ENCODE measurements at places on chromosomes 1 and 21.
A peak's percentile ranks its signal among the peaks of the same experiment; 100 is the strongest.

DNA sequence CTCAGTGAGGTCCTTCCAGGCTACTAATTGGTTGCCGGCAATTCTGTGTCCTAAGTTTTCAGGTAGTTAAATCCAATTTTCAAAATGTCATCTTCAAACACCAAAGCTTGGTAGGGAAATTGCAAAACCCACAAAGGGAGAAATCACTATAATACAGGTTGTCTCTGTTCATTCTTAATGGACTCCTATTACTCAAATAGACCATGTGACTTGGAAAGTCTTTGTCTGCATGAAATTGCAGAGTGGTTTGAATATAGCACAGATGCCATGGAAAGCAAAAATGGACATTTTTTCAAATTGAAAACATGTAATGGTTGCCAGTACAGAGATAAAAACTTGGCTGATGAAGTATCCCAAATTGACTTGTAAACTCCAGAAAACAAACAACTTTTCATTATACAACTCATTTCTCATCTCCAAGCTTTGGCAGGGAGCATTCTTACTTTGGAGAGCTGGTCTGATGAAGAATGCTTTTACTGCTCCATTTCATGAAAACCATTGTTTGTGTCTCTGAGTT, 169.5 kb upstream of the PKN2 start:
- no peak for DNase-seq

DNA sequence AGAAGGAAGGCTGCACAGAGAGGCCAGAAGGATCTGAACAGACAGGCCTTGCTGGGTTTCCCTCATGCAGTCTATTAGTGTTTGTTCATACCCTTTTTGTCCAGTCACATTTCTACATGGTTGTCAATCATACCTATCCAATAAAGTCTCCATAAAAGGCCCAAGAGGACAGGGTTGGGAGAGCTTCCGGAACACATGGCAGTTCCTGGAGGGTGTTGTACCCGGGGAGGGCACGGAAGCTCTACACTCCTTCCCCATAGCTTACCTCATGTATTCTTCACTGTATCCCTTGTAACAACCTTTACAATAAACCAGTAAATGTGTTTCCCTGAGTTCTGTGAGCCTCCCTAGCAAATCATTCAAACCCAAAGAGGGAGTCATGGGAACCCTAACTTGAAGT, 28.0 kb downstream of the MCOLN2 start:
- DNase-seq, result no peak

GRCh38 chr1:204335533-204335932, 24.2 kb downstream of the PLEKHA6 start:
- DNase-seq, result no peak

DNA sequence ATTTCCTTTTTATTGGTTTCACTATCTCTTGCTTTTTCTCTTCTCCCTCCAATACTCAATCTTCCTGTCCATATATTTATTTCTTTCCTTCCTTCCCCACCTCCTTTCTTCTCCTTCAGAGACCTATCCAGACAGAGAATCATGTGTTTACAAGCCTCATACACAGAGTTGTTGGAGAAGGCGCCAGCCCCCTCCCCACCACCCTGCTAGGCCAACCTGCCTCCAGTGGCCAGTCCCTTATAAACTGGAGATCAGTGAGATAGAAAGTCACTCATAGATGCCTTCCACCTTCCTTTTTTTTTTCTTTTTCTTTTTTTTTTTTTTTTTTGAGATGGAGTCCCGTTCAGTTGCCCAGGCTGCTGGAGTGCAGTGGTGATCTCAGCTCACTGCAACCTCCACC, 53.3 kb downstream of the CD247 start:
- no peak for DNase-seq

- DNase-seq, result no peak
Measured at GRCh38 chr1:22317231-22317919, 134.3 kb upstream of the ZBTB40 start.

DNA sequence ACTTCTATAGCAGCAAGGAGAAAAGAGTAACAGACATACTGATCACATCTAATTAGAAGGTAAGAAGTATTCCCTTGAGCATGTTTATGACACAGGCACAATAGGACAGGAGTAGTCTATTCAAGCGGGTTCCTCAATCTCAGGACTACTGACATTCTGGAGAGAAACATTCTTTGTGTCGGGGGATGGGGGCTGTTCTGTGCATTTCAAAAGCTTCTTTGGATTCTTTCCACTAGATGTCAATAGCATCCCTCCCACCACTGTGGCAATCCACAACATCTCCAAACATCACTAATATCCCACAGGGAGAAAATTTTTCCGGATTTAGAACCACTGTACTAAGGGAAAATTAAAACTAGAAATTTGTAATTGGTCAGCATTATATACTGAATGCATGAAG, 56.9 kb downstream of the ADAMTS5 start:
- DNase-seq, result no peak

GRCh38 chr1:27132624-27133023, 22.3 kb downstream of the SLC9A1 start:
- no peak for DNase-seq

GRCh38 chr21:38766987-38767722, 38.6 kb upstream of the ETS2 start:
- DNase-seq, result peak; percentile 31

DNA sequence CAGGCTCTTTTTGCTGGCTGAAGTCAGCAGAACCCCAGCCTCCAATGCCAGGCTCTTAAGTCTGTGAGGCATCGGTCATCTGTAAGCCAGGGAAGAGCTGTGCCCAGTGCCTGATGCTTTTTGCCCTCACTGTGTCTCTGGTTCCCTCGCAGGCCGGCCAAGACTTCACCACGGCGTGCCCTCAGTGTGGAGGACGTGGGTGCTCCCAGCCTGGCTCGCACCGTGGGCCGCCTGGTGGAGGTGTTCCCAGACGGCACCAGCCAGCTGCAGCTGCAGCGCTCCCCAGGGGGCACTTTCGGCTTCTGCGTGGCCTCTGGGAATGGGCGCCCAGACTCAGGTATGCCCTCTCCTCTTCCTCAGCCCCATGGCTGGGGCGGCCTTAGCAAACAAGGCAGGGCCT, 32.5 kb downstream of the KIAA1614 start:
- DNase-seq, result no peak

DNA sequence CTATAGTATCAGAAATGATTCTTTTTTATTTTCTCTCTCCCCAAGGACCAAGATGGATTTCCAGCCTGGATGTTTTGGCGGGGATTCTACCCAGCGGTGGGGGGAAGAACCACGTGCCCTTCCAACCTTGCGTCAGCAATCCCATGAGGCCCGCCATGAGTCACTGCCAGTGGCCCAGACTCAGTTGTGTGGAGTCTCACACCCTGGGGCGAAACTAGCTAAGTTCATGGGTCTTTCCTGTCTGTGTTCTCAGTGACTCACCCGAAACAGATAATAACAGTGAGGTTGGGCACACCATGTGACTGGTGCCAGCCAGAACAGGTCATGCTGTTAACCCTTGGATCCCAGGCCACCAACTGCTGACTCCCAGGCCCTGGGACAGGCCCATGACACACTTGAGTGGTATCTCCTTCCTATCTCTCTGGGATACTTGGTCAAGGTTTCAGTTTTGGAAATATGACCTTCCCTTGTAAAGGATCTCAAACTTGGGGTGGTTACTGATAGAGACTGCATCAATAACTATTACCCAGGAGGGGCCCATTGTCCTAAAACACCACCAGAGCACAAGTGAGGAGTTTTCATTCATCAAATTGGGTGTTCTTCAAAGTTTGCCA, 98.0 kb upstream of the DUSP10 start:
- peak; percentile 56 for DNase-seq

DNA sequence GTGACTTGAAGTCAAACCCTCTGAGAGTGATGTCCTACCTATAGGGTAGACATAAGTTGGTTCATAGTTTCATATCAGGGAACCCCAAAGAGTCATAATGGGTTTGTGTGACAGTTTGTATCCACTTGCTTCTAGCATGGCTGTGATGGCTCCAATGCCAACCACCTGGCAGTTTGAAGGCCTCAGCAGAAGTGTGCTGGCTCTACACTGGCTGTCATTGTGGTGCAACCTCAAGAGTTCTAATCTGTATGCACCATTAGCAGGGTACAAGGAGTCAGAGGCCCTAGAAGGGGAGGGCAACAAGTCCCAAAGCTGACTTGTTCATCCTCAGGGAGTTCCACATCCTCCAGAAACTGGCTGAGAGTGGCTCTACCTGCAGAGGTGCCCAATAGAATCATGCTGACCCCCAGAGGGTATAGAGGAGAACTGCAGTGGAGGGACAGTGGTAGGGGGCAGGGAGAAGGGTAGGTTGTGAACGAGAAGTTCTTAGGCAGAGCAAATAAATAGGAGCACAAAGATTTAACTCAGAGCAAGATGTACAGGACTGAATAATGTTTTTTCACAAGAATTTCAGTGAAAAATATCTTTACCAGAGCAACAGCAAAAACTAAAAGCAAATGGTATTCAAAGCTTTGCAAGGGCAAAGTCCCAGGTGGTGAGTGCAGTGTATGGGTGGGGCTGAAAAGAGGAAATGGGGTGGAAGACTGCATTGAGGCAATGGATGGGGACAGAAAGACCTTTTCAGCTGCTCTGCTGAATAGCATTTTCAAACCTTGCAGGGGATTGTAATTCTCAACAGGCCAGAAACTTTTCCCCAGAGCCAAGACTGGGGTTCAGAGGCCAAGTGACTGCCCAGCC, 3.2 kb downstream of the FCRL2 start:
- DNase-seq, result no peak

GRCh38 chr1:8590721-8591351, 226.6 kb downstream of the RERE start:
- no peak for DNase-seq

DNA sequence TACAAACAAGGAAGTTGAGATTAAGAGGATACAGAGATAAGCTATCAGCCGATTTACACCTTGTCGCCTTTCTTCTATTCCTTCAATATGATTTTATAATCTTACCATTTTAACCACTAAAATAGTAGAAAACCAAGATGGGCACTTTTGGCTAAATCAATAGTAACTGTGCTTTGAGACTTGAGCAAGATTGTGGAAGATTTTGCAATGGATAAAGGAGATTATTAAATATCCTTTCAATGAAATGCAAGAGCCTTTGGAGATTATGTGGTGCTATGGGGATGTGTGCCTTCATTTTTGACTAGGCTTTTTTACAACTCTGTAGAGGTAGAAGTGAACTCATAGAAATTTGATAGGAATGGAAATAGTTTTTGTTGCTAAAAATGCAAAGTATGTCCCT, 33.7 kb downstream of the ADAMTS1 start:
- DNase-seq, result no peak

GRCh38 chr1:96178053-96178452, 543.5 kb upstream of the PTBP2 start:
- DNase-seq, result no peak

GRCh38 chr1:227926216-227926791, 21.4 kb downstream of the WNT9A start:
- no peak for DNase-seq

GRCh38 chr1:1162597-1163537, 10.8 kb upstream of the TTLL10 start:
- no peak for DNase-seq

DNA sequence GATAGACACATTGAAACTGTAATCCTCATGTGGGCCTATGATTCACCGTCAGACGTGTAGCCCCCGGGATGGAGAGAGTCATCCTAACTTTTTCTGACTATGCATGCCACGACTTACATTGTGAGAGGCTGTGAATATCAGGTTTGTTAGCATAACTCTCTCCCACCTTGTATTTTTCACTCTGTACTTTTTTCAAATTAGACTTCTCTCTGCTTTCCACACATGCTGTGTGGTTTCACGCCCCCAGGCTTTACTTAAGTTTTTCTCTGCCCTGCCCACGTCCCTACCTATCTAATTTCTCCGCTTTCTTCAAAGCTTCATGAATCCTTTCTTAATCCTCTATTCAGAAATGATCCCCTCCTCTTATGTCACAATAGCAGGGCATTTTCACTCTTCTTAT, 3.4 kb upstream of the NCAM2 start:
- DNase-seq, result no peak

- DNase-seq, result no peak
Measured at GRCh38 chr1:41450747-41451285, 33.7 kb downstream of the EDN2 start.

DNA sequence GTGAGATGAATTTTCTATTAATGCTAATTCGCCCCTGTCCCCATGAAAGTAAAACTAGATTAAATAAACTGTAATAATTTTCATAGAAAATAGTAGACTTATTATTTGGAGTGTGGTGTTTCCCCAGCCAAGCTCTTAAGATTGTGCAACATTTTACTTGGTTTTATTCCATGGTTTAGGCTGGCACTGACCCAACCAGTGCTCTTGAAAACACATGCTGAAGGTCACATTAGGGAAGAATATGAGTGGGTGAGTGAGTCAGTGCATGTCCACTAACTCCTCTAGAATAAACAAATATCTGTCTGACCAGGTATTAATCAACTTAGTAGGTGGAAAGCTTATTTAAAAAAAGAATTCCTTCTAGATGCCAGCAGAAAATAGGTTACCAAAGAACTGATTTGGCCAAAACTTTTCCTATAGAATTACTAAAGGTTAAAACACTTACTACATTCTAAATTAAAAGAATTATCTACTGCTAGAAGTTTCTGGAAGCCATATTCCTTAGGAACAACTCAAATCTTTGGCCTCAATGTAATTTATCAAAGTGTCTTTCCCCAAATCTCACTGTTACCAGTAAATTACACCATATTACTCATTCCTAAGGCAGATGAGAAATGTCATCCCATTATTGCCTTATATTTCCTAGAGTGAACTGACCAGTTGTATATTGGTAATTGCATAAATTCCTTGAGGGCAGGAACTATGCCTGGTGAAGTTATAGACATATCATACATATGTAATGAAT, 89.7 kb upstream of the RGS1 start:
- DNase-seq, result no peak

- no peak for DNase-seq
Measured at GRCh38 chr1:10471411-10472219, 714 bp downstream of the DFFA start.

- DNase-seq, result no peak
Measured at GRCh38 chr1:245493029-245493428, 338.2 kb downstream of the KIF26B start.

GRCh38 chr21:28111151-28111619, 881.5 kb downstream of the LTN1 start:
- DNase-seq, result no peak

Data from stimulated activated CD4-positive, alpha-beta T cell treated with anti-CD3 and anti-CD28 coated beads, Interleukin-2, amount 100 ng/mL, for 4 hours (primary cell).